Naive thymus-derived CD8-positive, alpha-beta T cell (primary cell): ENCODE measurements at places on chromosomes 2 and 18. TPM values are rescaled to one million over a fixed set of nuclear protein-coding genes. Genes with fewer than 3 reads are reported as not detected.

GRCh38 chr18:26290385-26290784 lies 64.1 kb downstream of the TAF4B start:
- H3K27ac ChIP-seq: no peak overlapping the region
- no peak overlapping the region for H3K4me3 ChIP-seq
- peaks cover 18% of the 10 kb centered on the region for H3K4me1 ChIP-seq
- no peaks in the 10 kb centered on the region for H3K27me3 ChIP-seq
- peaks cover 4% of the 10 kb centered on the region for H3K36me3 ChIP-seq

- H3K27me3 ChIP-seq: no peaks in the 10 kb centered on the region
- peaks cover 3% of the 10 kb centered on the region for H3K36me3 ChIP-seq
- H3K4me1 ChIP-seq: peaks cover 15% of the 10 kb centered on the region
- no peak for DNase-seq
- H3K27ac ChIP-seq: no peak overlapping the region
These were observed 23.6 kb upstream of the GMCL1 start for GRCh38 chr2:69805887-69806286.

NCKAP1 gene
- 0.42 TPM for total RNA-seq

CRYGD gene
- total RNA-seq: not detected

SMPD4 gene
- 55.8 TPM for total RNA-seq

XIRP2 gene
- not detected for total RNA-seq

- H3K27me3 ChIP-seq: peaks cover 6% of the 10 kb centered on the region
- no peak for DNase-seq
- H3K4me1 ChIP-seq: peaks cover 13% of the 10 kb centered on the region
- H3K36me3 ChIP-seq: no peaks in the 10 kb centered on the region
These were observed 71.2 kb downstream of the CERKL start for GRCh38 chr2:181585732-181586131.

GRCh38 chr2:101625387-101625786 lies 72.1 kb upstream of the MAP4K4 start:
- H3K27ac ChIP-seq: peak overlapping the region; percentile 75
- no peak overlapping the region for H3K4me3 ChIP-seq
- H3K4me1 ChIP-seq: peaks cover 26% of the 10 kb centered on the region
- no peaks in the 10 kb centered on the region for H3K27me3 ChIP-seq

DNA sequence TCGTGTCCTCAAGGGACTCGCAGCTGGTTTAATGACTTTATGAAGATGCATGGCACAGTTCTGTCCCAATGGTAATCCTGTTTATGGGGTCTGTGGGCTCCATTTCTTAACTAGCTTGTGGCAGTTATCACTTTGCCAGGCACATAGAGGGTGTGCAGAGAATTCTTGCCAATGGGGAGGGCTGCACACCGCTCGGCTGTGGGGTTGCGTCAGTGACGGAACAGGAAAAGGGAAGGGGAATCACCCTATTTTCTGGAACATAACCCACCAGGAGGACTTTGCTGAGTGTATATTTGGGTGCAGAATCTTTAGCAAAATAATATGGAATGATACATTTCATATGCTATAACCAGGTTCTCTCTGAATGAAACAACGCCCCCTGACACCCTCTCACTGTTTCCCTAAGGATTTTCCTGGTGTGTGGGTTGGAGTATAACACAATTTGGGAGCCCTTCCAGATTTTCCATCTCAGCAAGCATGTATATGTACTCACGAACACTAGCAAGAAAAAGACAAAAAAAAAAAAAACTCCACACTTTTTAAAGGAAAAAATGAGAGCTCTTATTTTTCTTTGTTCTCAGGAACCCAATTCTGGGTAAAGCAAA lies 43.9 kb upstream of the TRIB2 start:
- no peaks in the 10 kb centered on the region for H3K27me3 ChIP-seq
- H3K27ac ChIP-seq: no peak overlapping the region
- H3K4me3 ChIP-seq: no peak overlapping the region
- H3K4me1 ChIP-seq: no peaks in the 10 kb centered on the region
- H3K36me3 ChIP-seq: no peaks in the 10 kb centered on the region

CCDC178 gene
- total RNA-seq: not detected

DNA sequence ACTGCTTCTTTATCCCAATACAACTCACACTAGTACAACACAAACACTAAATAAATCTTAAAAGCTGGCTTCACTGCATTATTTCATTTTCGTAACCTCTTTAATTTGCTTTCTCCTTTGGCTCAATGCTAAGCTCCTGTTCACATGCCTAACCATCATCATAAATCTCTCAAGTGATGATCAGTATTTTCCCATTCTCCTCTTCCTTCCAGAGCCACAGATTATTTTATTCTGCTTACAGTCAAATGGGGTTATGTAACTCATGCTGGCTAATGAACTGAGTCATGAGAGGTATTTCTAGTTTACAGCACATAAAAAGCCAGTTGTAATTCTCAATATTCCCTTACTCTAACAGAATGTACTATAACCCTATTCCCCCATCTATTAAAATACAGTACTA lies 350.4 kb upstream of the ZC3H15 start:
- H3K27me3 ChIP-seq: no peaks in the 10 kb centered on the region
- H3K4me3 ChIP-seq: no peak overlapping the region
- DNase-seq: no peak
- no peaks in the 10 kb centered on the region for H3K4me1 ChIP-seq
- H3K27ac ChIP-seq: no peak overlapping the region

DNA sequence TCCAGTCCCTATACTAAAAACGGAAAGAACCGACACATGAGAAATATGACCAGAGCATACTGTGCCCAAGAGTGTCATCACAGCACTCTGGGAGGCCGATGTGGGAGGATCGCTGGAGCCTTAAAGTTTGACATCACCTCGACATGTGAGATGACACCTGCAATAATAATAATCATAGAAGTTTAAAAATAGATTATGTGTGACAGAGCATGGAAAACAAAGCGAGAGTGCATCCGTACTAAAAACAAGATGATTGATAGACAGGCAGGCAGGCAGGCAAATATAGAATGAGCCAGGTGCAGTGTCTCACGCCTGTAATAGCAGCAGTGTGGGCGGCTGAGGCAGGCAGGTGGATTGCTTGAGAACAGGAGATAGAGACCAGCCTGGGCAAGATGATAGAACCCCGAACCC lies 114.8 kb upstream of the ANKRD30BL start:
- H3K4me1 ChIP-seq: peaks cover 2% of the 10 kb centered on the region
- H3K4me3 ChIP-seq: no peak overlapping the region
- no peak for DNase-seq
- H3K36me3 ChIP-seq: peaks cover 4% of the 10 kb centered on the region

CCL20 gene
- total RNA-seq: not detected

DNA sequence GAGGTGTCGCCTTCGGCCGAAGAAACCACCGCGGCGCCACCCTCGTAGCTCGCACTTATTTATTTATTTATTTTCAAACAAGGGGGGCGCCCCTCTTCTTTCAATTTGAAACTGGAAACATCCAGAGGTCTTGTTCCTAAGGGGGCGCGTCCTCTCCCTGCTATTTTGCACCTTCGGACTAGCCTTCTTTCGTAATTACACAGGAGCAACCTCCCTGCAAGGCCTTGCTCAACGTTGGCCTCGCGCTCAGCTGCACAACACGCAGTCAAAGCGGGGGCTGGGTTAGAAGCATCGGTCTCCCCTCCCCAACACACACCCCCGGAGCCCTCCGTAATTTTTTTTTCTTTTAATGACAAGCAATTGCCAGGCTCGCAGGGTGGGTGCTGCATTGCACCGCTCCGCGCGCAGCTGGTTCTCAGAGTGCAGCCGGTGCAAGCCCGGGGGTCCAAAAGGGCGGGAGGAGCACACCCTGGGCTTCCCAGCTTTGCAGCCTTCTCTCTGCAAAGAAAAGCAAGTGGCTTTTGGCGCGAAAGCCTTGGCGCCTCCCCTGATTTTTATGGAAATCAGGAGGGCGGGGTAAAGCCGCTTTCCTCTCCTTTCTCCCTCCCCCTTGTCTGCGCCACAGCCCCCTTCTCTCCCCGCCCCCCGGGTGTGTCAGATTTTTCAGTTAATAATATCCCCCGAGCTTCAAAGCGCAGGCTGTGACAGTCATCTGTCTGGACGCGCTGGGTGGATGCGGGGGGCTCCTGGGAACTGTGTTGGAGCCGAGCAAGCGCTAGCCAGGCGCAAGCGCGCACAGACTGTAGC lies at the start of gene MYCN:
Gene MYCN, plus strand, starts transcription at position 697 of the 807 bp plus-strand sequence. CDS start 1,515 bp downstream, outside the sequence.
- H3K36me3 ChIP-seq: no peaks in the 10 kb centered on the region
- DNase-seq: no peak
- H3K4me1 ChIP-seq: peaks cover 17% of the 10 kb centered on the region
- H3K27me3 ChIP-seq: peaks cover 56% of the 10 kb centered on the region
- peak within 1 kb of the TSS; percentile 78 for H3K4me3 ChIP-seq
- no peak within 1 kb of the TSS for H3K27ac ChIP-seq

ACOXL gene
- total RNA-seq: not detected

EPB41L3 gene
- total RNA-seq: 1.4 TPM

GRCh38 chr18:75376004-75376403 lies 51.5 kb downstream of the SMIM21 start:
- H3K27ac ChIP-seq: no peak overlapping the region
- H3K4me3 ChIP-seq: no peak overlapping the region
- H3K27me3 ChIP-seq: peaks cover 3% of the 10 kb centered on the region
- DNase-seq: no peak
- H3K36me3 ChIP-seq: no peaks in the 10 kb centered on the region

VIL1 gene
- total RNA-seq: not detected

DNA sequence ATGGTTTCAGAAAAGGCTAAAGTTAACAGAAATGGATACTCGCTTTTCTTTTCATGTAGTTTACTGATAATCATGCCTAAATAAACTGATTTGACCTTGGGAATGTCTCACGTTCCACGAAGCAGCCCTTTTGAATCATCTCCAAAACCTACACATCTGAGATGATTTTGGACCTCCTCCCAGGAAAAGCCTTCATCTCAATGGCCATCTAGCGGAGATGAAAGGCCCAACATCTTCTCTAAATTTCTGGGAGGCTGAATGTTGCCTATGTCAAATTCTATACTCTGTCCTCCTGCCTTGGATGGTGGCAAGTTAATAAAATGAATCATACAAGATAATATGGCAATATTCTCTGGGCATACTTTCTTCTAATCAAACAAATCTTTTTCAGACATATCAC lies 448.5 kb downstream of the ZEB2 start:
- no peaks in the 10 kb centered on the region for H3K4me1 ChIP-seq
- no peaks in the 10 kb centered on the region for H3K27me3 ChIP-seq

ZNF804A gene
- total RNA-seq: not detected

- no peaks in the 10 kb centered on the region for H3K4me1 ChIP-seq
- DNase-seq: no peak
- H3K27ac ChIP-seq: no peak overlapping the region
- no peaks in the 10 kb centered on the region for H3K27me3 ChIP-seq
These were observed 350.5 kb downstream of the KIAA1328 start for GRCh38 chr18:37179384-37179783.

DNA sequence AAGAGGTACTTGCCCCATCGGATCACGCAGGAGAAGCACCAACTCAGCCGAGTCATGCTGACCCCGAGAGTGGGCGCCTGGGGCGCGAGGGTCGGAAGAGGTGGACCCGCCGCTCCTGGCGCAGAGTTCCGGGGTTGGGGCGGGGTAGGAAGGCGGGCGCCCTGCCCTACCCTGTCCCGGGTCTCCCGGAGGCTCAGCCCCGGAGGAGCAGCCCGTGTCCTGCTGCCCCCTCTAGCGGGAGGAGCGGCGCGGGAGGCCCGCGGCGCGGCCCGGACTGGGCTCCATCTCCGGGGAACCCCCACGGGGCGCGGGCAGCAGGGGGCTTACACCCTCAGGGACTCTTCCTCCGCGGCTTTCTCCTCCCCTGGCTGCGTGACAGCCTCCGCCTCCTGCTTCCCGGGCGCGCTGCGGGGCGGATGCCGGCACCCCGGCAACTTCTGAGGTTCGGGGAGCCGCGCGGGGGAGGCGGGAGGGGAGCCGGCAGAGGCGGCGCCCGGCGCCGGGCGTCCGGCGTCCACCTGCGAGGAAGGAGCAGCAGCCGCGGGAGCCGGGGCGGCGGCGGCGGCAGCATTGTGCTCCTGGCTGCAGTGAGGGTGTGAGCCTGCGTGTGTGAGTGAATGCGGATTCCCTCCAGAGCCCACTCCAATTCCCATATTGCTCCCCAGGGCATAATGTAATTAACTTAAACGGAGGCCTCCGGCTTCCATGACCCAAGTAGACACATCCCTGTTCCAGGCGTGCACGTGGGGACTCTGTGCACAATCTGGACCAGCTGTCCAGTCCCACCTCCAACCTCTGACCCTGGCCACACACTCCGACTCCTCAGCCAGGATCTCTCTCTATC lies 7.6 kb upstream of the TNS1 start:
- H3K27me3 ChIP-seq: peaks cover 39% of the 10 kb centered on the region
- peak; percentile 30 for DNase-seq
- H3K36me3 ChIP-seq: no peaks in the 10 kb centered on the region
- H3K27ac ChIP-seq: no peak overlapping the region

GRCh38 chr2:102080451-102081242 lies 61.9 kb upstream of the IL1R1 start:
- no peak overlapping the region for H3K4me3 ChIP-seq
- peak overlapping the region; percentile 0 for H3K27ac ChIP-seq
- H3K4me1 ChIP-seq: peaks cover 30% of the 10 kb centered on the region
- H3K36me3 ChIP-seq: no peaks in the 10 kb centered on the region
- no peaks in the 10 kb centered on the region for H3K27me3 ChIP-seq

KRTCAP3 gene
- 23.7 TPM for total RNA-seq

SERPINB11 gene
- not detected for total RNA-seq

DNA sequence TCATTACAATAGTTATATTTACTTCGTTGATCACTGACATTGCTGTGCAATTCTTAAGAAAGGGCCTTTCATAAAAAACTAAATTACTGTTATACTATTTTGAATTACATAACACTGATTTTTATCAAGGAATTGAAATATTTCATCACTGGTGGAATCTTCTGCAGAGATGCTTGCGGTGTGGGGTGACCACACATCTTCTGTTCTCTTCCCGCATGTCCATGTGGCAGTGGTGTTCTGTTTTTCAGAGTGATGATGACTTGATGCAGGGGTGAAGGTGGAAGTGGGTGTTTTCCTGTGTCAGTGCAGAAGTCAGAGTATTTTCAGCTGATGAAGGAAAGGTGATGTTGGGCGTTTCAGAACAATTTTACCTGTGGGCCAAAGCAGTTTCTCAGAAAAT lies 7.0 kb downstream of the CNDP2 start:
- no peak for DNase-seq
- H3K27ac ChIP-seq: peak overlapping the region; percentile 60
- H3K4me1 ChIP-seq: peaks cover 28% of the 10 kb centered on the region
- peaks cover 21% of the 10 kb centered on the region for H3K36me3 ChIP-seq
- no peaks in the 10 kb centered on the region for H3K27me3 ChIP-seq

GRCh38 chr2:144258154-144258553 lies 261.8 kb downstream of the ZEB2 start:
- no peak overlapping the region for H3K4me3 ChIP-seq
- no peak for DNase-seq
- H3K27me3 ChIP-seq: no peaks in the 10 kb centered on the region
- H3K36me3 ChIP-seq: peaks cover 32% of the 10 kb centered on the region

MAT2A gene
- 192 TPM for total RNA-seq

DNA sequence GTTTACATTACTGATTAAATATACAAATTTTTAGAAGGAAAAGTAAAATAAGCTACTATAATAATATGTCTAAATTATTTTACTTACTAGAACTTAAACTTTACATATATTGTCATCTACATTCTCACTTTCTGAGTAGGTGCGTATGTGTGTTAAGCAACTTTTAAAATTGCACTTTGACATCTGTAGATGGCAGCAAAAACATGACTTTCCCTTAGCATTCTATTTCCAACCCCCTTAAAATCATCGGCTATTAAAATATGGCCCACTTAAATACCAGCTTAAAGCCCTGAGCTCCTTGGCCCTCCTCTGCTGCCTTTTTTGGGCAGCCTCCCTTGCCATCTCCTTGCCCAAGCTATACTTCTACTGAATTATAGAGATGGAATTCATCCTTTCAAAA lies 78.0 kb downstream of the UPP2 start:
- no peak for DNase-seq
- no peak overlapping the region for H3K4me3 ChIP-seq
- no peak overlapping the region for H3K27ac ChIP-seq
- no peaks in the 10 kb centered on the region for H3K36me3 ChIP-seq
